ENCODE measurements at places on chromosomes 1 and 21.

DNA sequence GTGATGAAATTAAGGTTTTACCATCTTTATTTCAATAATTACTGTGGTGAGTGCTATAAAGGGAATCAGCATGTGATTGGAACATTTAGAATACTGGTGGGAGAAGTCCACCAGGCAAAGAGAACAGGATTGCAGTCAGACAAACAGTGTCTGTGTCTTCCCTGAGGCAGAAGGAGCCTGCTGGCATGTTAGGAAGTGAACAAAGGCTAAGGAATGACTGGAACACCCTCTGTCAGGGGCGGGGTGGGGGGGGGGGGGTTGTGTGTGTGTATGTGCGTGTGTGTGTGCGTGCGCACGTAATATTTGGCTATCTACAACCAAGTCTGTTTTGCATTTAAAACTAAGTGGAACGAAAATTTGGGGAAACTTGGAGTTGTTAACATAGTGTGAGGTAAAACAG lies 30.2 kb downstream of the SRRM1 start:
- H3K4me3 ChIP-seq, result no peak overlapping the region
- H3K27ac ChIP-seq, result no peak overlapping the region
- DNase-seq, result no peak
- H3K36me3 ChIP-seq, result peaks cover 59% of the 10 kb centered on the region
- no peaks in the 10 kb centered on the region for H3K27me3 ChIP-seq
- H3K4me1 ChIP-seq, result no peaks in the 10 kb centered on the region

DNA sequence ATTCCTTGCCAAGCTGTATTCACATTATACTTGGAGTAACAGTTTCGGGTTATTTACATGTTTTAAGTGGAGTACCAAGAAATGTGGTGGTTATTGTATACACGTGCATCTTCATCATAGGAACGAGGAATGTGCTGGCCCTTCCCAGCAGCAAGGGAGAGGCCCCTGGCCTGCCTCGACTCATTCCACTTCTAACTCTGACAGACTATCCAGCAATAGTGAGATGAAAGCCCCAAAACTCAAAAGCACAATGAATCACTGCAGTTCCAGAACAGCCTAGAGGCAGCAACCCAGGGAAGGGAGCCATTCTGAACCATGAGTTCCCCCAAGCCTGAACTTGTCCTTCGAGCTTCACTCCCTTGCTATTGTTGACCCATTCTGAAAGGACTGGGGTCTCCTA lies 23.1 kb downstream of the FAM89A start:
- peaks cover 9% of the 10 kb centered on the region for H3K4me1 ChIP-seq
- H3K27ac ChIP-seq, result no peak overlapping the region
- H3K36me3 ChIP-seq, result peaks cover 6% of the 10 kb centered on the region
- H3K4me3 ChIP-seq, result no peak overlapping the region

DNA sequence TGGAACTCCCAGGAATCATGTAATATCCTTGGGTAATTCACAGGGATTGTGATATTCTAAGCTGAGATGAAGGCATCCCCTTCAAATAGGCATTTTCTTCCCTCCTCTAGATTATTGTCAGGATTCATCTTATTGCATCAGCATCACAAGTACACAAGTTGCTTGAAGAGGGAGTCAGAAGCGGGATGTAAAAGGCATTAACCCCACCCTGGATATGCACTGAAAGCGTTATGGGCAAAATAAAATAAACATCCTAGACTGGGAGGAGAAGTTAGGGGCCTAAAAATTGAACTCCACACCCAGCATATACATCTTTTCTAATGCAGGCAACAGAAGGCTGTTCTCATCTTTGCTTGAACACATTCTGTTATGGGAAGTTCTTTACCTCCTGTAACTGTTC lies 381.2 kb downstream of the SETD4 start:
- no peak overlapping the region for H3K27ac ChIP-seq
- DNase-seq, result no peak
- H3K4me1 ChIP-seq, result peaks cover 4% of the 10 kb centered on the region
- H3K4me3 ChIP-seq, result no peak overlapping the region
- peaks cover 18% of the 10 kb centered on the region for H3K27me3 ChIP-seq
- H3K36me3 ChIP-seq, result no peaks in the 10 kb centered on the region

- H3K27ac ChIP-seq, result peak overlapping the region; percentile 64
- peaks cover 45% of the 10 kb centered on the region for H3K36me3 ChIP-seq
- peak; percentile 56 for DNase-seq
- H3K4me1 ChIP-seq, result peaks cover 14% of the 10 kb centered on the region
Measured at GRCh38 chr1:205711105-205712048, 31.1 kb upstream of the SLC45A3 start.

DNA sequence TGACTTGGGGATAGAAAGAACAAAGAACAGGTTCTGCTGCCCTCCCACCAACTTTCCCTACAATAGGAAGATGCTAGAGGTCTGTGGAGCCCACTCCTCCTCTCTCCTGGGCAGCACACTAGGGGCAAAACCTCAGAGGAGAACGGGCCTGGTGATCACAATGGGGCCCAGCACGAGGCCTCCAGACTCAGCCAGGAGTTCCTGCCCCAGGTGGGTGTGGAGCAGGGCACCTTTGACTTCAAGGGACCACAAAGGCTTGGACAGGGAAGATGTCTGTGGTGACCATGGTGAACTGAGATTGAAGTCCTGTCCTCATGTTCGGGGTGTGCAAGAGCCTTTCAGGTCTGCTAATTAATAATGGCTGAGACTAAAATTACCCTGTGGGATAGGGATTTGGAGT lies 88.8 kb downstream of the LAMC2 start:
- no peak for DNase-seq
- peaks cover 2% of the 10 kb centered on the region for H3K4me1 ChIP-seq
- no peak overlapping the region for H3K27ac ChIP-seq

- H3K27ac ChIP-seq, result no peak overlapping the region
- no peak overlapping the region for H3K4me3 ChIP-seq
- peak; percentile 30 for DNase-seq
- peaks cover 10% of the 10 kb centered on the region for H3K4me1 ChIP-seq
- H3K36me3 ChIP-seq, result no peaks in the 10 kb centered on the region
- H3K27me3 ChIP-seq, result peaks cover 22% of the 10 kb centered on the region
Measured at GRCh38 chr1:38586993-38587646, 272.5 kb downstream of the RRAGC start.

GRCh38 chr1:53653631-53654030 lies 85.3 kb downstream of the GLIS1 start:
- no peak overlapping the region for H3K27ac ChIP-seq
- peaks cover 24% of the 10 kb centered on the region for H3K27me3 ChIP-seq
- no peak for DNase-seq

- peak overlapping the region; percentile 37 for H3K4me3 ChIP-seq
- peaks cover 14% of the 10 kb centered on the region for H3K36me3 ChIP-seq
- no peak overlapping the region for H3K27ac ChIP-seq
- H3K27me3 ChIP-seq, result peaks cover 14% of the 10 kb centered on the region
Measured at GRCh38 chr1:169110689-169111447, 4.4 kb downstream of the ATP1B1 start.

DNA sequence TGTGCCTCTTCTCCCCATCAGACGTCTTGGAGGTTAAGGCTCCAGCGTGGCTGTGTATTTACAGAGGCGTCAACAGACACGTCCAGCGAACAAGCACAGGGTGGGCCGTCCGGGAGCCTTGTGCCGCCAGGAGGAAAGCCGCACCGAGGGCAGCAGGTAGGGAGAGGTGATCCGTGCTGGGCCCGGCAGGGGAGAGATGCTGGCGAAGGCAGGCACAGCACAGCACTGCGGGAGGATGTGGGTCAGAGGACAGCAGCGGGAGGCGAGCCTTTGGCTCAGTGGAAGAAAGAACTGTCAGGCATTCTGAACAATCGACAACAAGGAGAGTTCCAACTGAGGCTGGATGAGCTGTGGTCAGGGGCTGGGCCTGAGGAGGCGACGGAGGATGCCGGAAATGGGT lies 144.1 kb upstream of the TNR start:
- no peaks in the 10 kb centered on the region for H3K27me3 ChIP-seq
- no peak overlapping the region for H3K27ac ChIP-seq
- H3K4me1 ChIP-seq, result no peaks in the 10 kb centered on the region
- DNase-seq, result no peak

GRCh38 chr1:53063744-53064515 lies 1.9 kb downstream of the PODN start:
- DNase-seq, result no peak
- no peak overlapping the region for H3K4me3 ChIP-seq
- H3K4me1 ChIP-seq, result no peaks in the 10 kb centered on the region
- no peak overlapping the region for H3K27ac ChIP-seq
- H3K27me3 ChIP-seq, result peaks cover 55% of the 10 kb centered on the region

DNA sequence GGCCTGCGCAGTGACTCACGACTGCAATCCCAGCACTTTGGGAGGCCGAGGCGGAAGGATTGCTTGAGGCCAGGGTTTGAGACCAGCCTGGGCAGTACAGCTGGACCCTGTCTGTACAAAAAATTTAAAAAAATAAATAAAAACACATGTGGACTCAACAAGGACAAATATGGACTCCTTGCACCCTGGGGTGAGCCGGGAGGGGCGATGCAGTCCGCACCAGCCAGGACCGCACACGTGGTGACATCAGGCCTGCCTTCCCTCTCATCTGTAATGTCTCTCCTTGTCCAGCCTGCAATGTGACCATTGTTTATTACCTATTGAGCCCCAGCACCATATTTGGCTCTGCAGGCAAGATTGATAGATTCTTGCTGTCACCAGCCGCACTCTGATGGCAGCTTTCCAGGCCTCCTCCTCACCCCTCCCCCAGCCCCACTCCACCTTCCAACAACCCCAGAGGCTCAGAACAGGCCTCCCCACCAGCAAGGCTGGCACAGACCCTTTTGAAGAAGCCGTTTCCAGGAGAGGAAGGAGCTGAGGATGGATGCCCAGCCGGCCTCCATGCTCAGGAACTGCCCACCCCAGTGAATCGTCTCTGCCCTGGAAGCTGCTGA lies 55.2 kb downstream of the IRF2BP2 start:
- no peak overlapping the region for H3K4me3 ChIP-seq
- H3K36me3 ChIP-seq, result no peaks in the 10 kb centered on the region
- peaks cover 2% of the 10 kb centered on the region for H3K4me1 ChIP-seq
- no peak for DNase-seq

DNA sequence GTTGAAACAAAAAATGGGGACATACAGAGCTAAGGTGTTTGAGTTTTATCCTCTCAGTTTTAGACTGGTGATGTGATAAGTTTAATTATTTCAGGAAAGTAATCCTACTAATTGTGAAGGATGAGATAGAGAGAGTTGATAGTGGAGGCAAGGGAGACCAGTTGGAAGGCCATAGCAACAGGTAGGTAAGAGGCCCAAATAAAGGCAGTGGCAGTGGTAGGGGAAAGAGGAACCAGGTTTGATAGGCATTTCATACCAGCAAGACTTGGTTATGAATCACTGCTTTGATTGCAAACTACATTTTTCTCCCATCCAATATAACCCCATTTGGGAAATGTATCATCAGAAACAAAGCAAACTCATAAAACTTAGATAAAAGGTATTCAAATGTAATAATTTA lies 63.1 kb upstream of the SH3GLB1 start:
- H3K27me3 ChIP-seq, result no peaks in the 10 kb centered on the region
- no peaks in the 10 kb centered on the region for H3K4me1 ChIP-seq
- no peaks in the 10 kb centered on the region for H3K36me3 ChIP-seq
- DNase-seq, result no peak
- no peak overlapping the region for H3K4me3 ChIP-seq
- no peak overlapping the region for H3K27ac ChIP-seq

DNA sequence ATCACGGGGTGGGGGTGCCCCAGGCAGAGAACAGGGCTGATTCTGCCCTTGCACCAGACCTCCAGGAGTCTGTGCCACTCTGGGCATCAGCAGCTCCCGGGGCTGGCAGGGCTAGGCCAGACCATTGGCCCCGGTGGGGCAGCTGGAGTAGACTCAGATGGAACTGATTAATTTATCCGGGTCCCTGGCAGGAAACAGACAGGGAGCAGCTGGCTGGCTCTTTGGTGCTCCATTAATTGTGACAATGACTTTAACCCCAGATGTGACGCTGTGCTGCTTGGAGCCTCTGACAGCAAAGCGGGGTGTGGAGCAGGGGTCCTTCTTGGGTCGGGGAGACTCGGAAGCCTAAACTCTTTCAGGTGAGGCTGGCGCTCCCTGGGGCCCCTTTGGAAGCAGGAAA lies 9.5 kb downstream of the EPHA8 start:
- no peak overlapping the region for H3K4me3 ChIP-seq
- no peak overlapping the region for H3K27ac ChIP-seq
- H3K4me1 ChIP-seq, result no peaks in the 10 kb centered on the region
- H3K27me3 ChIP-seq, result no peaks in the 10 kb centered on the region

DNA sequence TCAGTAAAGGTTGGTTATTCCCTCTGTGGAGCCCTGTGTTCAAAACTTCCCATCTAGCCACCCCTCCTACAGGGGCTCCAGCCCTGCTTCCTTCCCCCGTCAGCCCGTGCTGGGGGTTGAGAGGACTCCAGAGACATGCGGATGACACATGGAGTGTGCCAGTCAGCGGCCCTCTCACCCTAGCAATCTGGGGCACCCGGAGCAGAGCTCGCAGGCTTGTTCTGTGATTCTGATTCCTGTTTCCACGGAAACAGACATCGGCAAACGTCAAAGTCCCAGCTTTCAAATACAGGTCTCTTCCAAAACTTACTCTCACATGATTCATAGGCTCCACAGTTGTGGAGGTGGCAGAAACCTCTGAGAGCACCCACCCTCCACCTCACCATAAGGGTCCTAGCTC lies 9.8 kb upstream of the SSBP3 start:
- H3K4me1 ChIP-seq, result peaks cover 16% of the 10 kb centered on the region
- H3K27me3 ChIP-seq, result peaks cover 18% of the 10 kb centered on the region
- no peaks in the 10 kb centered on the region for H3K36me3 ChIP-seq
- DNase-seq, result no peak
